ENCODE measurements at places on chromosomes 7 and 10.

DNA sequence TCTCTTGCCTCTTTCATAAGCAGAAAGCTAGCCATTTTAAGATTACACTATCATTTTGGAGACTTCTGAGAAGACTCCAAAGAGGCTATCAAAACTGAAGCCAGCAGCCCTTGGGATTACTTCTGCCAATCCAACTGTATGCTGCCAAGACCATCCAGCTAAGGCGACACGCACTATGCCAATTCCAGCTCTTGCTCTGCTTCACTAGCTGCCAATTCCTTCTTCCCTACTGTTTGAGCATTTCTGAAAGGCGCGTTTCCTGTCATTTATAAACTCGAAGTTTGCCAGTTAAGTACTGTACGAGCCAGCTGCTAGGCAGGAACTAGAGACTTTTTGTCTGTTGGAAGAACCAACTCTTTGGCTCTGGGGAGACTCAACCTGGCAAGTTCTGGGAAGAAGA is 36.5 kb downstream of the MALSU1 start:
- DNase-seq, result no peak

- no peak for DNase-seq
These were observed 67.8 kb downstream of the EBF3 start for GRCh38 chr10:129896136-129896859.

GRCh38 chr10:70494966-70495365 is 16.4 kb downstream of the PALD1 start:
- no peak for DNase-seq

DNA sequence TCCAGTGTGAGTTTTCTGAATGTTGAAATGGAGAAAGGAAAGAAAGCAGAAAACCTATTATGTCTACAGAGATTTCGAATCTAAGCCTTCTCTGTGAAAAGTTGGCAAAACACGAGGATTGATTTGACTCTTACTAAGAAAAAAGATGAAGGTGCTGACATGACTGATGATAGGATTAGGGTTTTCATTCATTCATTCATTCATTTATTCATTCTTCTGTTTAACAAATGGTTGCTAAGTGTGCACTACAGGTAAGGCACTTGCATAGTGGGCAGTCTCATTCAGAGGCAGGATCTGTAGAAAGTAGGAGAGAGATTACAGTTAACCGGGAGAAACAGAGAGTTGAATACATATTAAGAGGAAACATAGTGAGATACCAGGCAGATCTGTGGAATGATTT is 137.1 kb downstream of the ZNF365 start:
- DNase-seq, result no peak

DNA sequence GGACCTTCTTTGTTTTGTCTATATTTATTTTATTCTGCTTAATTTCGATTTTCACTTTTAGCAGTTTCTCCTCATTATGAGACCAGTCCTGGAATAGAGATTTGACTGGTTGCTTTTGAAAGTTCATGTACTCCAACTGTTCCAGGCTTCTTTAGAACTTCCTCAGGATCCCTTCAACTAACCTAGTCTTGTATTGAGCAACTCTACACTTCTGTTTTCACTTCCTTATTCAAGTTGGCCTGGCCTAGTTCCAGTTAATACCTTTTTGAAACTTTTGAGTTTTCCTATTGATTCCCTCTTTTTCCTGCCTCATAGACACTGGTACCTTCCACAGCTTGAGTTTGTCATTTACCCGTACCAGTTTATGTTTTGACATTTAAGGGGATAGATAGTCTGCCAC is 421.7 kb downstream of the ATRNL1 start:
- DNase-seq, result no peak

- no peak for DNase-seq
These were observed 222.3 kb downstream of the KIF20B start for GRCh38 chr10:89923661-89924060.

GRCh38 chr7:117401293-117402002 is 25.8 kb downstream of the ASZ1 start:
- DNase-seq, result no peak

DNA sequence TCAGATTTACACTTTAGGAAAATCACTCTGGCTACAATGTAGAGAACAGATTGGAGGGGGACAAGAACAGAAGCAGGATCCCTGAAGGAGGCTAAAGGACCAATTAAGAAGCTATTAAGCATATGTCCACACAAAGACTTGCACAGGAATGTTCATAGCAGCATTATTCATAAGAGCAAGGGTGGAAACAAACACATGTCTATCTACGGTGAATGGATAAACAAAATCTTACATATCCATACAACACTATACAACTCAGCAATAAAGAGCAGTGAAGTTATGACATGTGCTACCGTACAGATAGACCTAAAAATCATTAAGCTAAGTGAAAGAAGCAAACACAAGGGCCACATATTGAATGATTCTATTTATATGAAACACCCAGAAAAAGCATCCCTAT is 10.4 kb downstream of the CHCHD3 start:
- DNase-seq, result peak; percentile 85

GRCh38 chr7:150860978-150861295 is 8.6 kb downstream of the AOC1 start:
- DNase-seq, result no peak

GRCh38 chr10:64023926-64024470 is 502.8 kb downstream of the REEP3 start:
- no peak for DNase-seq

DNA sequence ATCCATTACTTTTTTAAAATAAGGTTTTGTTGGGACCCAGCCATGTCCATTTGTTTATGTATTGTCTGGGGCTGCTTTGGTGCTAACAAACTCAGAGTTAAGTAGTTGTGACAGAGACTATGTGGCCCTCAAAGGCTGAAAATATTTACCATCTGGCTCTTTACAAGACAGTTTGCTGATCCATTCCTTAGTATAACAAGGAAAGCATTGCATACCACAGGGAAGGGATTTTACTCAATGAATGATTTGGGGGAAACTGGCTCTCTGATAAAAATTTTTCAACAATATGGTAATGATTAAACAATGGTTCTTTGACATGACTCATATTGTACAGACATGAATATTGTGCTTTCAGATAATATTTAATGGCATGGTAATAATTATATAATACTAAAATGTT is 738.1 kb downstream of the KCNMA1 start:
- no peak for DNase-seq

DNA sequence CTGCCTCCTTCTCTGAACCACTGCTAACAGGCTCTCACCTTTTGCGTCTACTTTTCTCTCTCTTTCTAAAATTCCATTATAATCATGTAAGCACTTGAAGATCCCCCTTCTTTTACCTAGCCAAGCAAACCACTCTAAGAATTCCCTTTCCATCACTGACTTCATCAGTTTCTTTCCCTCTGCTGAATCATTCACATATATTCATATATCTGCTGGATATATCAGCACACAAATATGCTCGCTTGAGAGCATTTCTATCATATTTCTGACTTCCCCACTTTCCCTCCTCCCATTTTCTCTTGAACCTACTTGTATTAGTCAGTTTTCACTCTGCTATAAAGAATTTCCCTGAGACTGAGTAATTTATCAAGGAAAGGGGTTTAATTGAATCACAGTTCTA is 84.2 kb upstream of the LRRN3 start:
- no peak for DNase-seq

DNA sequence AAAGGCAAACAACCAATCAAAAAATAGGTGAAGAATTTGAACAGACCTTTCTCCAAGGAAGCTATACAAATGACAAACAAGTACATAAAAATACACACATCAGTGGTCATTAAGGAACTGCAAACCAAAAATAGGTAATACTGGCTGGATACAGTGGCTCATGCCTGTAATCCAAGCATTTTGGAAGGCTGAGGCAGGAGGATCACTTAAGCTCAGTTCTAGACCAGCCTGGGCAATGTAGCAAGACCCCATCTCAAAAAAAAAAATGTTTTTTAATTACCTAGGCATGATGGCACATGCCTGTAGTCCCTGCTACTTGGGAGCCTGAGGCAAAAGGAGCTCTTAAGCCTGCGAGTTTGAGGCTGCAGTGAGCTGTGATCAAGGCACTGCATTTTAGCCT is 19.3 kb downstream of the CDCA7L start:
- DNase-seq, result no peak

DNA sequence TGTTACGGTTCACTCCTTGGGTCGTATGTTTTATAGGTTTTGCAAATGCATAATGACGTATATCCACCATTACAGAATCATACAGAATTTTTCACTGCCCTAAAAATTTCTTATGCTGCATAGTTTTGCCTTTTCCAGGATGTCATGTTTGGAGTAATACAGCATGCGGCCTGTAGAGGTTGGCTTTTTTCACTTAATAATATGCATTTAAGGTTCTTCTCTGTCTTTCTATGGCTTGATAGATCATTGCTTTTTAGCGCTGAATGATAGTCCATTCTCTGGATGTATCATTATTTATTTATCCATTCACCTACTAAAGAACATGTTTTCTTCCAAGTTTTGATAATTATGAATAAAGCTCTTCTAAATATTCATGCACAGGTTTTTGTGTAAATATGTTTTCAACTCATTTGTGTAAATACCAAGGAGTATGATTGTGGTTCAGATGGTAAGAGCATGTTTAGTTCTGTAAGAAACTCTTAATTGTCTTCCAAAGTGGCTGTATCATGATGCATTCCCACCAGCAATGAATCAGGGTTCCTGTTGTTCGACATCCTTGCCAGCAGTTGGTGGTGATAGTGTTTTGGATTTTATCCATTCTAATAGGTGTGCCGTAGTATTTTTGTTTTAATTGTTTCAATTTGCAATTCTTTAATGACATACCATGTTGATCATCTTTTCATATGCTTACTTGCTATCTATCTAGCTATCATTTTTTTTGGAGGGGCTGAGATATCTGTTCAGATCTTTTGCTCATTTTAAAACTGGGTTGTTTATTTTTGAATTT is 531.2 kb upstream of the GHITM start:
- DNase-seq, result no peak

DNA sequence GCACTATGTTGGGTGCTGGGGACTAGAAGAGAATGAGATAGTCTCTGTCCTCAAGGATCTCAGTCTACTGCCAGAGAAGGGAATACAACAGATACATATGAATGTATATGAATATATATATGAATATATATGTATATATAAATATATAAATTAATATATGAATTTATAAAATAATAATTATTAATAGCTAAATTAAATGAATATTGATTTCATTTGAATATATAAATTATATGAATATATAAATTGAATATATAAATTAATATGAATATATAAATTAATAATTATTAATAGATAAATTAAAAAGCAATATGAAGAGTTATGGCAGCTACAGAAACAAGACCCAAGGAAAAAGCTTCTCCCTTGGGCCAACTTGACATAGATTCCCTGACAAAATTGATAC is 59.8 kb upstream of the OPALIN start:
- DNase-seq, result no peak

GRCh38 chr10:12540341-12540781 is 191.0 kb downstream of the CAMK1D start:
- no peak for DNase-seq

GRCh38 chr7:3068530-3068929 is 24.9 kb upstream of the CARD11 start:
- no peak for DNase-seq

GRCh38 chr7:141072548-141073172 is 1.2 kb upstream of the TMEM178B start:
- DNase-seq, result no peak

DNA sequence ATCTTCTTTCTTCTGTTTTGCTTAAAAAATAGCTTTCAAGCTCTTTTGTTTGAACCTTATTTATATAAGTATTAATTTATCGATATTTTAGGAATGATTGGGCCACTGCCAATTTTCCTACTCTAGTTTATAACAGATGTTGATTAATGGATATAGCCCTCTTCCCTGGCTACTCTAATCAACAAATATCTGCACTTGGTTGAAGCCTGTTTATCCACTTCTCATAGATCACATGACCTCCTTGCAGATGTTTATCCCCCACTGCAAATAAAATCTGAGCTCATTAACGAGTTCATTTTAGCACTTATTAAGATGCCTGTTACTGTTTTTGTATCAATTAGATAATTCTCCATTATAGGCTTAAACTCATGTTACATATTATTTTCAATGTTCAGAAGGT is 715.3 kb downstream of the CNTNAP2 start:
- no peak for DNase-seq

DNA sequence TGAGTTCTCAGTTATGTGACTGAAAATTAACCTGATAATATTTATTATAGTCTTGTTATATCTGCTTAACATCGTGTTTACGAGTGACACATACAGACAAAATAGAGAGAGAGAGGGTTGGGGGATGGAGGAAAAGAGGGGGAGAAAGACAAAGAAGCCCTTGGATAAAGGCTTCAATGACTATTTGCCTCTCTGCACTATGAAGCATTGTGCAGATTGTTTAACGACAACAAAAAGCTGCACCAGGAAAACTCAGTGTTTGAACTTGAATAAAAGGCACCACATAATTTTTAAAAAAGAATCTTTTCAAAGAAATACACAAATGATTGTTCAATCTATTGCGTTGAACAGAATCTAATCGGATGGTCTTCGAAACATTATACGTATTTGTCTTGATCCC is 27.8 kb downstream of the MAGI2 start:
- DNase-seq, result no peak

DNA sequence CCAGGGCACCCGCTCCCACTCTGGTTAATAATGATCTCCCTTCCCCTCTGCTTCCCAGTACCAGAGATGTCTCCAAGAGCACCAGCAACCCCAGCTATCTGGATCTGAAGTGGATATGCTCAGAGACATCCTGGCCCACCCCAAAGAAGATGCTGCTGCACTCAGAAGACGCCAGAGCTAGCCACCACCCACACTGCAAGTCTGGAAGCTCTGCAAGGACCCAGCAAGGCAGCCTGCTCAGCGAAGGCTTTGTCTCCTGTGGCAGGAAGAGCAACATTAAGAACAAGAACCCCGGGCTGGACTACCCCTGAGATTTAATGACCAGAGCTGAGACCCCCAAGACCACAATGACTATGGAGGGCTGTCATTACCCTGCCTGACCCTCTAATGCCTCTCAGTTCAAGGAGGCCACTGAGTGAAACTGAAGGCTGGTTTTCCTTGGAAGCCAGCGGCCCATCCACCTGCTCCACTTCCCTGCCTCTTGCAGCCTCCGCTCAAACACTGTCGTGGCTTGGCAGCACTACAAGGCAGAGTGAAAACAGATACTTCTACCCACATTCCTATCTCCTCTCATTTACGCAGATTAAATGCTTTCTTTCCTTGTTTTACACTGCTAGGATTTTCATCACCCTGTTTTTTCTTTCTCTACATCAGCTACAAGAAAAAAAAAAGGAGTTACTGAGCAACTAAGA is 202.2 kb downstream of the SNX10 start:
- DNase-seq, result no peak

DNA sequence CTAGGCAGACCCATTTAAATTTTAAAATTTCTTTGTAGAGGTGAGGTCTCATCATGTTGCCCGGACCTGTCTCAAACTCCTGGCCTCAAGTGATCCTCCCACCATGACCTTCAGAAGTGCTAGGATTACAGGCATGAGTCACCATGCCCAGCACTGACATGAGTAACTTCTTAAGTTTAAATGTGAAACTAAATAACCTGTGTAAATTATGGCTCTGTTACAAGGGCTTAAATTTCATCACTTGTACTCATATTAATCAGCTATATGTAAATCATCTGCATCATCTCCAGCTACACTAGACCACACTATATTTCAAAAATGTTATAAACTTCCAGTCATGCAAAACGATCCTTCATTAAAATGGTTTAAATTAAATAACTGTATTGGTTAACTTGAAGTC is 56.1 kb downstream of the ATAD1 start:
- no peak for DNase-seq
